ENCODE measurements at places on chromosomes 4 and X. TPM values are rescaled to one million over a fixed set of nuclear protein-coding genes. Genes with fewer than 3 reads are reported as not detected.

The CXCL9 gene
- 1.5 TPM for total RNA-seq

The SPCS3 gene
- 169 TPM for total RNA-seq

The PAK3 gene
- total RNA-seq, result 0.31 TPM

GRCh38 chr4:184544788-184545409 lies 70.5 kb upstream of the IRF2 start:
- no peak overlapping the region for H3K27ac ChIP-seq
- DNase-seq, result no peak
- H3K4me1 ChIP-seq, result no peaks in the 10 kb centered on the region
- no peaks in the 10 kb centered on the region for H3K36me3 ChIP-seq

- DNase-seq, result no peak
- no peaks in the 10 kb centered on the region for H3K36me3 ChIP-seq
- no peaks in the 10 kb centered on the region for H3K4me1 ChIP-seq
- H3K27ac ChIP-seq, result no peak overlapping the region
- H3K27me3 ChIP-seq, result no peaks in the 10 kb centered on the region
- H3K4me3 ChIP-seq, result no peak overlapping the region
Measured at GRCh38 chrX:132227383-132228112, 8.3 kb upstream of the RAP2C start.

- no peaks in the 10 kb centered on the region for H3K36me3 ChIP-seq
- H3K27me3 ChIP-seq, result no peaks in the 10 kb centered on the region
- DNase-seq, result no peak
- no peak overlapping the region for H3K27ac ChIP-seq
- no peaks in the 10 kb centered on the region for H3K4me1 ChIP-seq
Measured at GRCh38 chr4:61805227-61805626, 605.1 kb downstream of the ADGRL3 start.

DNA sequence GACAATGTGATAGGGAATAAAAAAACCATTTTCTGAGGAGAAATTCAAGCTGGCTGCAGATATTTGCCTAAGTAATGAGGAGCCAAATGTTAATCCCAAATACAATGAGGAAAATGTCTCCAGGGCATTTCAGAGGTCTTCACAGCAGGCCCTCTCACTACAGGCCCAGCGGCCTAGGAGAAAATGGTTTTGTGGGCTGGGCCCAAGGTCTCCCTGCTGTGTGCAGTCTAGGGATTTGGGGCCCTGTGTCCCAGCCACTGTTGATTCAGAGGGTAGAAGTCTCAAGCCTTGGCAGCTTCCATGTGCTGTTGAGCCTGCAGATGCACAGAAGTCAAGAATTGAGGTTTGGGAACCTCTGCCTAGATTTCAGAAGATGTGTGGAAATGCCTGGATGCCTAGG lies 778.7 kb downstream of the CENPC start:
- no peaks in the 10 kb centered on the region for H3K4me1 ChIP-seq
- H3K27ac ChIP-seq, result no peak overlapping the region
- H3K36me3 ChIP-seq, result no peaks in the 10 kb centered on the region
- no peak for DNase-seq
- H3K4me3 ChIP-seq, result no peak overlapping the region

GRCh38 chr4:54539500-54540029 lies 118.2 kb upstream of the KIT start:
- H3K27me3 ChIP-seq, result no peaks in the 10 kb centered on the region
- no peaks in the 10 kb centered on the region for H3K36me3 ChIP-seq
- H3K4me1 ChIP-seq, result no peaks in the 10 kb centered on the region
- DNase-seq, result no peak
- H3K27ac ChIP-seq, result no peak overlapping the region

GRCh38 chr4:64538219-64538618 lies 129.0 kb upstream of the TECRL start:
- no peaks in the 10 kb centered on the region for H3K27me3 ChIP-seq
- no peaks in the 10 kb centered on the region for H3K36me3 ChIP-seq
- H3K27ac ChIP-seq, result no peak overlapping the region
- no peaks in the 10 kb centered on the region for H3K4me1 ChIP-seq
- no peak overlapping the region for H3K4me3 ChIP-seq

DNA sequence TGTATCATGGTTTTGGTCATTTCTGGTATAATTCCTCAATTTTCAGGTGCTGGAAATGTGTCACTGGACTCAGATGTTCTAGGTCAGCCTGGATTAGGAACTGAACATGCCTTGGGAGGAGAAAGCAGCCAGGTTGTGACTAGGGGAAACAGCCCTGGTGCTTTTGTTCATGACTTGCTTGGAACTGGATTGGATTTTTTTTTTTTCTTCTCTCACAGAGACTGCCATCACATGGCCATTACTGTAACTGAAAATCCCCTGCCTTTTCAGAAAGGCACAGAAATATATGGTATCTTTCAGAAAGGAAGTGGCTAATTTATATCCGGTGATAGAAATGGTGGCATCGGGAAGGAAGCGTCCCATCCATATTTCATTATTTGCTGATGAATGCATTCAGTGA lies 34.6 kb downstream of the SEPTIN11 start:
- H3K4me1 ChIP-seq, result peaks cover 54% of the 10 kb centered on the region
- H3K27ac ChIP-seq, result no peak overlapping the region
- no peaks in the 10 kb centered on the region for H3K27me3 ChIP-seq
- H3K4me3 ChIP-seq, result no peak overlapping the region
- no peak for DNase-seq

- no peaks in the 10 kb centered on the region for H3K27me3 ChIP-seq
- H3K4me1 ChIP-seq, result peaks cover 25% of the 10 kb centered on the region
- H3K27ac ChIP-seq, result no peak overlapping the region
- no peaks in the 10 kb centered on the region for H3K36me3 ChIP-seq
- no peak overlapping the region for H3K4me3 ChIP-seq
Measured at GRCh38 chr4:54066718-54067129, 2.3 kb upstream of the CHIC2 start.
